ENCODE measurements at places on chromosomes 1 and 21. TPM values are rescaled to one million over a fixed set of nuclear protein-coding genes. Genes with fewer than 3 reads are reported as not detected.

DNA sequence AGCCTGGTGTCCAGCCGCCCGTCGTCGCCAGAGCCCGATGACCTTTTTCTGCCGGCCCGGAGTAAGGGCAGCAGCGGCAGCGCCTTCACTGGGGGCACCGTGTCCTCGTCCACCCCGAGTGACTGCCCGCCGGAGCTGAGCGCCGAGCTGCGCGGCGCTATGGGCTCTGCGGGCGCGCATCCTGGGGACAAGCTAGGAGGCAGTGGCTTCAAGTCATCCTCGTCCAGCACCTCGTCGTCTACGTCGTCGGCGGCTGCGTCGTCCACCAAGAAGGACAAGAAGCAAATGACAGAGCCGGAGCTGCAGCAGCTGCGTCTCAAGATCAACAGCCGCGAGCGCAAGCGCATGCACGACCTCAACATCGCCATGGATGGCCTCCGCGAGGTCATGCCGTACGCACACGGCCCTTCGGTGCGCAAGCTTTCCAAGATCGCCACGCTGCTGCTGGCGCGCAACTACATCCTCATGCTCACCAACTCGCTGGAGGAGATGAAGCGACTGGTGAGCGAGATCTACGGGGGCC lies 1.2 kb downstream of the OLIG2 start:
- H3K4me1 ChIP-seq: peaks cover 46% of the 10 kb centered on the region
- no peak overlapping the region for H3K4me3 ChIP-seq
- DNase-seq: peak; percentile 42
- H3K36me3 ChIP-seq: no peaks in the 10 kb centered on the region

- H3K27me3 ChIP-seq: no peaks in the 10 kb centered on the region
- no peak for DNase-seq
- H3K27ac ChIP-seq: no peak overlapping the region
- H3K4me1 ChIP-seq: no peaks in the 10 kb centered on the region
These were observed 25.6 kb upstream of the PLA2G2E start for GRCh38 chr1:19949016-19949415.

GRCh38 chr21:21063828-21064227 lies 65.6 kb downstream of the NCAM2 start:
- DNase-seq: no peak
- no peaks in the 10 kb centered on the region for H3K27me3 ChIP-seq
- no peaks in the 10 kb centered on the region for H3K36me3 ChIP-seq
- H3K27ac ChIP-seq: no peak overlapping the region
- no peaks in the 10 kb centered on the region for H3K4me1 ChIP-seq
- H3K4me3 ChIP-seq: no peak overlapping the region

GRCh38 chr1:58781541-58782177 lies 2.2 kb downstream of the JUN start:
- H3K4me3 ChIP-seq: peak overlapping the region; percentile 99
- H3K27me3 ChIP-seq: no peaks in the 10 kb centered on the region
- H3K27ac ChIP-seq: peak overlapping the region; percentile 11
- peak; percentile 78 for DNase-seq
- no peaks in the 10 kb centered on the region for H3K36me3 ChIP-seq

- no peak overlapping the region for H3K4me3 ChIP-seq
- H3K36me3 ChIP-seq: no peaks in the 10 kb centered on the region
- no peaks in the 10 kb centered on the region for H3K27me3 ChIP-seq
- DNase-seq: no peak
- H3K4me1 ChIP-seq: peaks cover 20% of the 10 kb centered on the region
- peak overlapping the region; percentile 67 for H3K27ac ChIP-seq
These were observed 395 bp upstream of the CSRP1 start for GRCh38 chr1:201507360-201507675.

DNA sequence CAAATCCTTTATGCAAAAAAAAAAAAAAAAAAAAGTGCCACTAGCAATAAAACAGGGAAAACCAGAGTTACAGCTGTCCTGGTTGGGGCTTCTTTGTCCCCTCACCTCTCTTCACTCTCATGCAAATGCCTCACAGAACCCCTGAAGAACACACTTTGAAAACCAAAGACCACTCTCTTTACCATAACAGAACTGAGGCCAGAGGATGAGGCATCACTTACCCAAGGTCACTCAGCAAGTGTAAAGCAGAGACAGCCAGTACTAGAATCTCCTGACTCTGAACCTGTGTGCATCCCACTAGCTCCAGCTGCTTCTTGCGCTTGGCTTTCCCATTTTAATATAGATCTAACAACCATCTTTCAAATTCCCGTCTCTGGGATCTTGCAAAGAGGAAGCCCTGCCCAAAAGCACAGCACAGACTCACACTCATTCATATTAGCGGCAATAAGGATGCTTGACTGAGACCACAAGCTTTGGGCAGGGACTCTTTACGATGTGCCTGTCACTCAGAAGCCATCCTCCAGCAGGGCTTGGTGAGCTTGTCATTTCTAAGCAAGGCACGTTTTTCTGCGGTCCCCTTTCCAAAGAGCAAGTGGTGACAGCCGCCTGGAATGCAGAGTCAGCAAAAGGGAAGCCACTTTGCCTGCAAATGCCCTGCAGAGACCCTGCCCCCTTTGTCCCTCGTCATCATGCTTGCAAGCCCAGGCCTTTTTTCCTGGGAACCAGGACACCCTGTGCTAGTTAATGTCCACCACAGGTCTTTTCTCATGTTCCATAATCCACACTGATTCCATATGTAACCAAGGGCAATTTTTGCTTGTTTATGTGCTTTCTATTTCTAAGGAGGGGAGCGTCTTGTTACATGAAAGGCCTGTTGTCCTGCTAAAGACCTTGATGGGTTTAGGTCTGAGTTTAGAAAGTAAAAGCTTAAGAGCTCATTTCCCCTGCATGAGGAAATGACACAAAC lies 76.5 kb upstream of the NFIA start:
- no peak overlapping the region for H3K4me3 ChIP-seq
- no peaks in the 10 kb centered on the region for H3K36me3 ChIP-seq
- no peaks in the 10 kb centered on the region for H3K4me1 ChIP-seq

GRCh38 chr1:201557572-201557958 lies 18.6 kb downstream of the NAV1 start:
- H3K4me1 ChIP-seq: peaks cover 4% of the 10 kb centered on the region
- no peak overlapping the region for H3K4me3 ChIP-seq
- H3K27ac ChIP-seq: no peak overlapping the region
- H3K36me3 ChIP-seq: no peaks in the 10 kb centered on the region
- no peaks in the 10 kb centered on the region for H3K27me3 ChIP-seq

DNA sequence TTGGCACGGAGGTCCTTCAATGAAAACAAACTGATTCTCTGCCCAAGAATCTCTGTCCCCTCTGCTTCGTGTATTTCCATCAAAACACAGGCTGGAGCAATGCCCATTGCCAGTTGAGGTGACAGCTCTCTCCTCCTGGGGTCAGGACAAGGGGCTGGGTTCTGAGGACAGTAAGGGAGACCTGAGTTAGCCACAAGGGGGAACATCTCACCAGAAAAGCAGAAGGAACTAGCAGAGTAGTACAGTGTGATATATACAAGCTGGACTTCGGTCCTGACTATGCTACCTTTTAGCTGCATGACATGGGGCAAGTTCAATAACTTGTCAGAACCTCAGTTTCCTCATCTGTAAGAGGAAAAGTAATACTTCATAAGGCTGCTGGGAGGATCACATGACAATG lies 50.3 kb downstream of the SYT2 start:
- H3K4me1 ChIP-seq: no peaks in the 10 kb centered on the region
- no peak overlapping the region for H3K27ac ChIP-seq
- H3K36me3 ChIP-seq: no peaks in the 10 kb centered on the region
- H3K4me3 ChIP-seq: no peak overlapping the region
- peaks cover 57% of the 10 kb centered on the region for H3K27me3 ChIP-seq

- H3K4me3 ChIP-seq: no peak overlapping the region
- no peak overlapping the region for H3K27ac ChIP-seq
- DNase-seq: no peak
- H3K36me3 ChIP-seq: no peaks in the 10 kb centered on the region
These were observed 431.1 kb downstream of the LRRIQ3 start for GRCh38 chr1:73766786-73767348.

DNA sequence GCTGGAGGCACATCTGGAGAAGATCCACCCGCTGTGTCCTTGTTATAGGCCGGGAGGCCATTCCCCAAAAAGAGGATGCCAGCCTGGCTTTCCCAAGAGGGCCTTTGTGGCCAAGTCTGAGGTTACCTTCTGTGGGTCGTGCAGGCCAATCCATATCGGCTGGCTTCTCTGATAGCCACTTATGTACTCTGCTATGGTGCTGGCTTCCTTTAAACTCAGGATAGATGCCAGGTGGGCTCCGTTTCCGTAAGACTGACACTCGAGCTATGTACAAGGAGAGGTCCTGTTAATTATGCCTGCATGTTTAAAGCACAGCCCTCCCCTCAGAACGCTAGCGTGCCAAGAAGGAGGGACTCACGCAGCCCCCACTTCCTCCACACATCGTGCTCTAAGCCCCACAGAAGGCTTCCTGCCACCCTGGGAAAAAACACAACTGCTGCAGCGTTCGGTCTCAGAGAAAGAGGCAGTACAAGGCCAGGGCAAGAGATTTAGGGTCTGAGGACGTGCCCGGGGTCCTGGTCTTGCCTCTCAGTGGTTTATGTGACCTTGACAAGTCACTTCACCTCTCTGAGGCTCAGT lies 11.6 kb downstream of the REG4 start:
- H3K36me3 ChIP-seq: no peaks in the 10 kb centered on the region
- H3K27me3 ChIP-seq: no peaks in the 10 kb centered on the region
- no peak overlapping the region for H3K27ac ChIP-seq
- H3K4me1 ChIP-seq: no peaks in the 10 kb centered on the region

DNA sequence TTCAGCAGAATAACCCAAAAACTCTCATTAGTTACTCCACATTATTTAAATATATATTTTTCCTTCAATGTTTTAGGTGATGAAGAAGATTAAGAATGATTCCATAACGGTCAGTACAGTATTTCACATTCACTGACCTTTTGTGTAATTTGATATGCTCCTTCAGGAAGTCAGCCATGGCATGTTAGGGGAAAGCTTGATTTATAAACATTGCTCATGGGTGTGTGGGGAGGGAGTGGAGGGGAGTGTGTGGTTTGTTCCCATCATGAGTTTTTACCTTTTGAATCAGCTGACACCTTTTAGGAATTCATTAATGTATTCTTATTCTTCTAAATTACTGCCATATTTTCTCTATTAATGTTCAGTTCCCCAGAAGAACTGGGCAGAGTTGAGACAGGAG lies 240.2 kb downstream of the ATG4C start:
- no peak for DNase-seq
- H3K36me3 ChIP-seq: no peaks in the 10 kb centered on the region
- H3K27me3 ChIP-seq: no peaks in the 10 kb centered on the region
- H3K4me3 ChIP-seq: no peak overlapping the region
- H3K27ac ChIP-seq: no peak overlapping the region

- H3K27ac ChIP-seq: no peak overlapping the region
- H3K4me1 ChIP-seq: no peaks in the 10 kb centered on the region
- DNase-seq: no peak
- H3K36me3 ChIP-seq: no peaks in the 10 kb centered on the region
These were observed 16.9 kb upstream of the COL18A1 start for GRCh38 chr21:45388011-45388521.

GRCh38 chr1:66331658-66332547 lies 202.1 kb upstream of the SGIP1 start:
- H3K36me3 ChIP-seq: peaks cover 1% of the 10 kb centered on the region
- H3K27ac ChIP-seq: peak overlapping the region; percentile 98
- H3K27me3 ChIP-seq: no peaks in the 10 kb centered on the region
- peak overlapping the region; percentile 69 for H3K4me3 ChIP-seq
- DNase-seq: peak; percentile 62

GRCh38 chr21:44710756-44711326 lies 531 bp downstream of the TSPEAR start:
- H3K36me3 ChIP-seq: no peaks in the 10 kb centered on the region
- no peaks in the 10 kb centered on the region for H3K27me3 ChIP-seq
- DNase-seq: no peak
- no peak overlapping the region for H3K4me3 ChIP-seq

DNA sequence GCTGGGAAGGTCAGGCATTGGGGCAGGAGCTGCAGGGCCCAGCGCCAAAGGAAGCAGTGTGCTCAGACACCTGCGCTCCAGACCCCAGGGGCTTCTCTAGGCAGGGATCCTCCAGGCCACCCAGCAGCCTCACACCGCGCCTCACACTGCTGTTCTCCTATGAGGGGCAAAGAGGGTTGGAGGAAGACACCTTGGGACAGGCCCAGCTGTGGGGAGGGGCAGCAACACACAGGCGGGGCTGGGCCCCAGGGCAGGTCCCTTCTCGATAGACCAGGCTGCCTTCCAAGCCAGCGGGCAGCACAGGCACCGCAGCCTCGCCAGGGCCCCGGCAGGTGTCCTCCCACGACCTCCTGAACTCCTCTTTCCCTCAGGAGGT lies 20.7 kb upstream of the PRSS38 start:
- no peak overlapping the region for H3K4me3 ChIP-seq
- H3K27ac ChIP-seq: no peak overlapping the region
- no peaks in the 10 kb centered on the region for H3K36me3 ChIP-seq

DNA sequence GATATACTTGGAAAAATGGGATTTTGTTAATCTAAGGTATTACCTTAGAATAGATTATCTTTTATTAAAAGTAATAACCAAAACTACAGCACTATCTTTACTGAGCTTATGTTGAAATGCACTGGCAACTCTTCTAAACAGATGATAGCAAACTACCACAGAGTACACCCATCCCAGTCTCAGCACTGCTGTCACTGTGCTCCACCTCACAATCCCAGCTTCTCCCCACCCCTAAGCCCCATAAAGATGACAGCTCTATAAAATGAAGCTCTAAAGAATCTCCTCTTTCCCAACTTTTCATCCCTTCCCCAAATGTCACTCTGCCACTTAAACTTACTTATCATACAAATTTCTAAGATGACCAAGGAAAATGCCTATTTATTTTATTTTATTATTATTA lies 6.4 kb downstream of the DSTYK start:
- no peak overlapping the region for H3K4me3 ChIP-seq
- DNase-seq: no peak
- no peaks in the 10 kb centered on the region for H3K27me3 ChIP-seq
- H3K36me3 ChIP-seq: no peaks in the 10 kb centered on the region
- peaks cover 2% of the 10 kb centered on the region for H3K4me1 ChIP-seq
- no peak overlapping the region for H3K27ac ChIP-seq

- no peaks in the 10 kb centered on the region for H3K36me3 ChIP-seq
- H3K27me3 ChIP-seq: peaks cover 3% of the 10 kb centered on the region
- H3K27ac ChIP-seq: no peak overlapping the region
- H3K4me3 ChIP-seq: no peak overlapping the region
These were observed 271.4 kb upstream of the NR5A2 start for GRCh38 chr1:199756066-199756465.

- H3K27ac ChIP-seq: no peak overlapping the region
- peak overlapping the region; percentile 42 for H3K4me3 ChIP-seq
- peak; percentile 51 for DNase-seq
- H3K4me1 ChIP-seq: peaks cover 12% of the 10 kb centered on the region
- no peaks in the 10 kb centered on the region for H3K27me3 ChIP-seq
These were observed 50.1 kb downstream of the SSBP3 start for GRCh38 chr1:54355931-54356679.

USF1 gene
- polyA plus RNA-seq: 249 TPM

GPR25 gene
- polyA plus RNA-seq: 1.1 TPM

PRAMEF13 gene
- polyA plus RNA-seq: not detected

OXCT2 gene
- polyA plus RNA-seq: 1.9 TPM

CYP4A22 gene
- polyA plus RNA-seq: not detected

RNPEP gene
- polyA plus RNA-seq: 28.9 TPM

GNPAT gene
- polyA plus RNA-seq: 23.1 TPM

SPATA21 gene
- polyA plus RNA-seq: 0.01 TPM

RHD gene
- polyA plus RNA-seq: not detected

OR2L8 gene
- polyA plus RNA-seq: 0.20 TPM
